Upper lobe of right lung (tissue), 1 donor: ENCODE measurements at places on chromosomes 4 and X.

GRCh38 chrX:148500423-148501385 lies at the start of gene AFF2:
Gene AFF2 (plus strand): TSS chrX:148500617. CDS start chrX:148501098, 481 bp downstream.
- DNase-seq = peak; percentile 66

DNA sequence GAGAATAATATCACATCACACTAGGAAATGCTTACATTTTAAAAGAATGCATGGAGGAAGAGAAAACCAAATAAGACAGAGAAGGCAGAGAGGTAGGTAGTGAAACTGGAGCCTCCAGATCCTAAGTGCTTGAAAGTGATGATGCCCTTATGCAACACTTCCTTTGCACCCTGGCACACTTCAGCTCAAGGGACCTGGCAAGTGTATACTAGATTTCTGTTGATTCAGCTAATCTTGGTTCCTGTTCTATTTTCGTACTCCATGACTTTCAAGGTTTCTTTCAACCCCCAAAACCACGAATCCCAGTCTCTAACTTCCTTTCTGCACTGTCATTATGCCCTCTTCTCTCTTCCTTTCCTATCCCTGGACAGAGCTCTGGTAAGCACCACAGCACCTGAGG lies 36.9 kb upstream of the SH3KBP1 start:
- DNase-seq = no peak

DNA sequence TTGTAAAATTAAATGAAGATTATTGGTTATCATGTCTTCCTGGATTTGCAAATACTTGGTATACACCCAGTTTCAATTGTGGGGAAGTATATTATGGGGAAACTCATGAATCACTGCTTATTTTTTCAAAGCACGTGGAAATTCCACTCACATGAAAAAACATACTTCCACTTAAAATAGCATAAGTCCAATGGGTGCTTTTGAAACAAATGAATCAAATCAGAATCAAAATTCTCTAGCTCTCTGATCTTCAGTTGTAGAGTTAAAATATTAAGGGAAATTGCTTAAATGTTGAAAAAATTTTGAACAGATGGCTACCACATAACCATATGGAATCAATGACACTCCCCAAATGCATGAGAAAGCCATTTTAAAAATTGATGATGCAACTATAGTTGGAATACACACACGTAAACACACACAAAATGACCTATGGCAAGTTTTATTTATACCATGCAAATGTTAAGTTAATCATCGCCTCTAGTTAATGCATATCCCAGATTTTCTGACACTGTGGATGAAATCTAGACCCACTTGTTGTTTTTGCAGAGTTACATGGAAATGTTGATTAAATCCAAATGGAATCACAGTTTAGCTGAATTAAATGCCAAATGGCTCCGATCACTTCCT lies 93.2 kb downstream of the ARSF start:
- no peak for DNase-seq

GRCh38 chrX:497186-498014 lies 110.7 kb upstream of the PPP2R3B start:
- peak; percentile 52 for DNase-seq
